ENCODE measurements at places on chromosomes 3 and 15.

GRCh38 chr3:12752809-12753208, 6.2 kb downstream of the TMEM40 start:
- no peak for DNase-seq

- DNase-seq = no peak
Observed at GRCh38 chr3:127000119-127000518, 17.2 kb downstream of the PLXNA1 start.

- DNase-seq = no peak
Observed at GRCh38 chr15:30929064-30929669, 25.5 kb downstream of the FAN1 start.

DNA sequence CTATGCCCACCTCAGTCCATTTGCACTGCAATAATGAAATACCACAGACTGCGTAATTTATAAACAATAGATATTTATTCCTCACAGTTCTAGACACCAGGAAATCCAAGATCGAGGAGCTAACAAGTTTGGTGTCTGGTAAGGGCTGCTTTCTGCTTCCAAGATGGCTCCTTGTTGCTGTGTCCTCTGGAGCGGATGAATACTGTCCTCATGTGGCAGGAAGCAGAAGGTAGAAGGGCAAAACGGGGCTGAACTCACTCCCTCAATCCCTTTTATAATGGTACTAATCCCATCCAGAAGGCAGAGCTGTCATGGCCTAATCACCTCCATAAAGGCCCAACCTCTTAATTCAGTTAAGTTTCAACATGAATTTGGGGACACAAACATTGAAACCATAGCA, 75.3 kb downstream of the P2RY1 start:
- DNase-seq = no peak

GRCh38 chr15:75335313-75335704, 554 bp upstream of the COMMD4 start:
- no peak for DNase-seq
